D721Med (cell line): ENCODE measurements at places on chromosomes 2 and 18.

- peak; percentile 61 for DNase-seq
Observed at GRCh38 chr18:75244351-75245313, 34.0 kb downstream of the TSHZ1 start.

DNA sequence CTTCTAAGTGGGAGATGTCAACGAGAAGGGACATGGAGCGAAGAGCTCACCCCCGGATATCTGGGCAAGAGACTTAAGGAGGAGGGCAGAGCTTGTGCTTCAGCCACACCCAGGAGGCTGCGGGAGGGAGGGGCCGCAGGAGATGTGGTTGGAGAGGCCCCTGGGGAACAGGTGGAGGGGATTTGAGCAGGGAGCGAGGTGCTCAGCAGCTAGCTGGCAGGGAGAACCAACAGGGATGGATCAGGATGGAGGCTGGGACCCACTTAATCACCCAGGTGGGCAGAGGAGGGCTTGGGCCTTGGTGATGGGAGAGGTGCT, 78.3 kb downstream of the MBP start:
- no peak for DNase-seq

GRCh38 chr2:66530651-66531050, 95.7 kb downstream of the MEIS1 start:
- no peak for DNase-seq

GRCh38 chr2:181334158-181334826, 122.9 kb upstream of the ITGA4 start:
- no peak for DNase-seq

- no peak for DNase-seq
Observed at GRCh38 chr2:8682719-8683667, 1.1 kb downstream of the ID2 start.

DNA sequence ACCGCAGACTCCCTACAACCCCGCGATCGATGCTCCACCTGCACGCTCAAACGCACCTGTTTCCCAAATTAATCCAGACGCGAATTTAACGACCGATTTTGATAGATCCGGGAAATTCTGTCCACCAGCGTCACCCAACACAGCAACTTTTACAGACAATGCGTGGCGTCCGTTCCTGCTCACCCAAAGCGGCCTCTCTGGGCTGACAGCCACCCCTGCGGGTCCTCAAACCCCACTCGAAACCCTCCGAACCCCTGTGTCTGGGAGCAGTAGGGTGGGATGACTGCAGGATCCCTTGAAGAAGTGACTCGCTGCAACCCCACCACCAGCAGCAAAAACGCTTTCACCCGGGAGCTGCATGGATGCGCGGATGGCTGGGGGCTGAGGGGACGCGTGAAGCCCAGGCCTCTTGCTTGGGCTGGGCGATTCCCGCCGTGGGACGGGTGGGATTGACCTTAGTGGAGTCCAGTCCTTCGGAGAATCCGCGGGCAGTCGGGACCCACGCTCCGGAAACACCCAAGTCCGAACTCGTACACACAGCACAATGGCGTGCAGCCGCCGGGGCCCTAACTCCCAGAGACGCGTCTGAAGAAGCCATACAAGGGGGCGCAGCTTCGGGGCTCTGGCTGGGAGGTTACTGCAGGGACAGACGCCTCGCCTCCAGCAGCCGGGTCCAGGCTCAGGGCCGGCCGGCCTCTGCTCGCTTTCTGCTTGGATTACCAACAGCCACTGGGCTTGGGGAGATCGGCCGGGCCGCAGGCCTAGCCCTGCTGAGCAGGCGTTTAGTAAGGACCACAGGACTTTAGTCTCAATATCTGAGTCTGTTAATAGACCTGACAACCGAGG, 31.1 kb upstream of the ATP6V1B1 start:
- no peak for DNase-seq

DNA sequence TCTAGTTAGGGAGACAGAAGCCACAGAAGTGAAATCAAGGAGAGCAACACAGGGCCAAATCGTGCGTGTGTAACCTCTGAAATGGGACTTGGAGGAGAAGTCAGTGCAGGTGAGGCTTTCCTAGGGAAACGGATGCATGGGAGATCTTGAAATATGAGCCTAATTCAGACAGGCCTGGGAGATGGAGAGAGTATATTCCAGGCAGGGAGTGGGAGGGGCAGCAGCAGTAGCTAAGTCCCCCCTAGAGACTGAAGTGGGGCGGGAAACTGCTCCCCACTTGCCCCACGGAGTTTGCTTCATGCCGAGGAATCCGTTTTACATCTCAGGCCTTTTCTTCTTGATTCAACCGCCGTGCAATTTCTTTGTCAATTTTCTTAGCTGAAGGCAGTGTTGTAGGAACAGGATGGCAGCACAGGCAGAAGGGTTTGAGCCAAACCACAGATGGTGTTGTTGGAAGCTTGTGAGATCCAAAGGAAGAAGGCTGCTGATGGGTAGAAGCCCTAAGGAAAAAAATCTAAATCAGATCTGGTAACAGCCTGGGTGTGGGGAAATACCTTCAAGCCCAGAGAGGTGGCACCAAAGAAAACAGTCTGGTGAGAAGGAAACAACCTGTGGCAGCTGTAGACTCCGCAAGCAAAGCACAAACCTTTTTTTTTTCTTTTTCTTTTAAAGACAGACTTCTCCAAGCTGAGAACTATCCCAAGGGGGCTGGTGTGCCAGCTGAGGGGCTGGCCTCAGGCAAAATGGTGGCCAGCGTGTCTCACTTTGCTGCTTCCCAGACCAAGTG, 40.2 kb downstream of the EPAS1 start:
- DNase-seq = no peak

DNA sequence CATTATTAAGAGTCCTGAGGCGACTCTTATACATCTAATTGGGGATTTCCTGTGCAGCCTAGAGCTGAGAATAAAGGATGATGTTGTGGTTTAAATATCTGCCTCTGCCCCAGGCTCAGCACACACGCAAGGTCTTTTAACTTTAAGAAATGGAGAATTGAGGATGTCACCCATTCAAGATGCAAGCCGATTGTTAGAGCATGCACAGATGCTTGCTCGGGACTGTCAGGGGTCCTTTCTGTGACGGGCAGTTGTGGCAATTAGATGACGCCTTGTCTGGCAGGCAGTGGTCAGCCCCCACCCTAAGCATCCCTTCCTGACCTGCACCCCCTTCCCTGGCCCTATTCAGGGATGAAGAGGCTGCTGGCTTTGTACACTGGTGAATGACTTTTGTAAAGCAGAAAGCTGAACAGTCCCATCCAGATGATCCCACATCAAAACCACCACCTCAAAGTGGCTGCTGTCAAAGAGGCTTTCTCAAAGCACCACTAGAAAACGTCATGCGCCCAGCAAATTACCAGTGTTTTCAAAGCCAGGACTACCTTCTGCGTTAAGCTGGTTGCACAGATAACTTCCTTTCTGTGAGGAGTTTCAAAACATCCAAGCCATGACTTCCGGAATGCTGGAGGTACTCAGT, 23.7 kb downstream of the FAM178B start:
- no peak for DNase-seq

- DNase-seq = no peak
Observed at GRCh38 chr18:4412286-4412685, 42.8 kb downstream of the DLGAP1 start.

GRCh38 chr18:55054021-55054990, 95.0 kb upstream of the CCDC68 start:
- no peak for DNase-seq

DNA sequence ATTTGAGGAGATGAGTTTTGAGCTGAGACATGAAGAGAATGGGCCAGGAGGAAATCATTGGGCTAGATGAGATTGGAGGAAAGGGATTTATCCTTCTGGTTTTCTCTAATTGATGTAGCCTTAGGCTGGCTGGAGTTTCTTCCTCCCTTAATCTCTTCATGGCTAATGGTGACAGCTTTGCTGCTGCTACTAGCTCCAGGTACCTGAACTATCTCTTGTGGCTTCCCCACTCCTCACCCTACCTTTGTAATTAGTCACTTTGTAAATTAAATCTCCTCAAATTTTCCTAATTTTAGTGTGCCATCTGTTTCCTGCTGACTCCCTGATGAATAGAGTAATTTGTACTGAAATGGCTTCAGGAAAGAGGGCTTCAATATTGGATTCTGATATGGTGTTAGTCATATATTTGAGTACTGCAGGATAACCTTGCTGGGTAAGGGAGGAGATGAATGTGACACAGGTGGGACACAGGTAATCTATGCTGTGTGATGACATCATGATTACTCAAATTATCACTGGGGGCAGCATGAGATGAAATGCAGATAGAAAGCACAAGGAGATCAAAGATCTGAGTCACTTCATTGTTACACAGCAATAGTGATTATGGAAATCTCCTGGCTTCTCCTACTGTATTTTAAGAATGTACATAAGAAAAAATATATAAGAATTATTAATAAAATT, 1134.1 kb upstream of the DDX18 start:
- DNase-seq = no peak

DNA sequence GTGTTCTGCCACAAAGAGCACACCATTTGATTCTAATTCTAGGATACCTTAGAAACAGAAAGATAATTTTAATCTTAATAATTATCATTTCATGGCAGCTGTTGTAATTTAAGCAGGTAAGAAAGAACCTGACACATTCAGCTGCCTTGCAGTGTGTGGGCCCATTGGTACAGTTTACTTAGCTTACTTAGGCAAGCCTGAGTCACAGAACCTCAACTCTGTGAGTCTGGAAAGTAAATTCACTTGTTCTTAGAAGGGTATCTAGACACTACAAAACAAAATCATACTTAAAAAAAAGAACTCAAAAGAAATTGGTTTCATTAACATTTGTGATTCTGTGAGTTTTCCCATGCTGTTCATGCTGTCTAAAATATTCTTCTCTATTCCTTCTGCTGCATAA, 956.3 kb upstream of the SLC39A10 start:
- no peak for DNase-seq

DNA sequence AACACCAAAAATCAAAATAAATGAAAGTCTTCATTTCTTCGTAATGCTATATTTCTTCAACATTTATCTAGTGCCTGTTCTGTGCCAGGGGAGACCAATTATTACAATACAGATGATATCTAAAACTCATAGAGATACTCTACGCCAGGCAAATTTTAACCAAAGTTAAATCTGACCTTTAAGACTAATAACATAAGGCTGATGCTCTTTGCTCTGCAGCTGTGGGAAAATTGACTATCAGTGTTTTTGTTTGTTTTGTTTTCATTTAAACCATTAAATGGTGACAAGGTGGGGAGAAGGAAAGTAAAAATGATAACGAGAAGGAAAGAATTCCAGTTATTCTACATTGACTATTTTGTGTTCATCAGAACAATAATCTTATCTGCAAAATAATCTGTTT, 406.4 kb downstream of the LRP1B start:
- no peak for DNase-seq

- DNase-seq = no peak
Observed at GRCh38 chr2:102967451-102967850, 205.6 kb downstream of the TMEM182 start.

DNA sequence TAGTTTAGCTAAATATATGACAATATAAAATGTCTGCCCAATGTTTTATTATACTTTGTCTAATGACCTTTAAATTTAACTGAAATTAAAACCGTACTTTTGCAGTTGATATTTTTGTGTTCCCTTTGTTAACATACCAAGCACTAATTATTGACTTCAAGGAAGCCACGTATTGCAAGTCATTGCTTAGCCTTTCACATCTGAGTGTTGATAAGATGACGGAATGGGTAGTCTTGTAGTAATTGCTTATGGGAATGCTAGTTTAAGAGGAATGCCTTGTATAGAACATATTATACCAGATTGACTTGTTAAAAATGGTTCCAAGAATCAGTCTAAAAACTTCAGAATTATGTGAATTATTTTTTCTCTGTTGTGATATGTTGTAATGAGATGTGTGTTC, 14.0 kb upstream of the ELAC1 start:
- no peak for DNase-seq

GRCh38 chr2:125730921-125731320, 925.0 kb upstream of the GYPC start:
- no peak for DNase-seq

GRCh38 chr2:210722092-210722491, 165.7 kb downstream of the CPS1 start:
- no peak for DNase-seq

GRCh38 chr2:118823633-118824032, 23.8 kb downstream of the EN1 start:
- DNase-seq = no peak

- no peak for DNase-seq
Observed at GRCh38 chr2:43927442-43927841, 68.3 kb downstream of the LRPPRC start.

DNA sequence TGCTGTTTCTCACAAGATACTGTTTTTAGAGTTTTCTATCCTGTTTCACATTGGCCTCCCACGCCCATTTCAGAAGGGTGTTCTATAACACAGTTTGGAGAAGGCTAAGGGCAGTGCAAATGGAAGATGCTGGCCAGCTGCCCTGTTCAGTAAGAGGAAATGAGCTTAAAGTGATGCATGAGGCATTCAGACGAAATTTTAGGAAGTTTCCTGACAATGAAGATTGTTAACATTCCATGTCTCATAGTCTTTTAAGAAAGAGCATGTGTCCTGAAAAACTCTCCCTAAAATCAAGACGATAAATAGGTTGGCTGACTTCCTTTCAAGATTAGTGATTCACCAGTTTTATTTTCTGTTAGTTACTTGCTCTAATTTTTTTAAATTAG, 484.2 kb upstream of the NRP2 start:
- no peak for DNase-seq

DNA sequence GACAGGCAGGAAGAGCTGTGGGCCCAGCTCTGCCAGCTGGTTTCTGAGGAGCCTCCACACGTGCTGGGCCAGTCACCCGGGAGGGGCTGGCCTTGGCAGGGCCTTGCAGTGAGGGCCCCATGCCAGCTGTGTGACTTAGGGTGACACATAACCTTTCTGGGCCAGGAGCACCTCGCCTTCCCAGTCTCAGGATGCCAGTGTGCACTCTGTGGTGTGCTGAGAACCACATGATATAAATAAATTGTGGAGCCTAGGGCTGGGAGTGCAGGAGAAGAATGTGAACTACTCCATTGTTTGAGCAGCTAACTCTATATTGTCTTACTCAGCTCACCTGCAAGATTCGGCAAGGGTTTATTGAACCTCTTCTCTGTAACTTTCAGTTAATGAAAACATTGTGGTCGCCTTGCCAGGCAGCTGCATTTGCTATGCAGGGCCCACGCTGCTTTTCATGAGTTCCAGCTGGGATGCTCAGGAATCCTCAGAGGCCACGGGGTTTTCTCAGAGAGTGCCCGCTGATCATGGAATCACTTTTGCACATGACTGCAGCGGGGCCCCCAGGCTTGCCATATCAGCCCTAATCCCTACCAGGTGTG, 222.3 kb downstream of the SH3RF3 start:
- no peak for DNase-seq

GRCh38 chr2:69642709-69643601, 584 bp downstream of the AAK1 start:
- DNase-seq = no peak

DNA sequence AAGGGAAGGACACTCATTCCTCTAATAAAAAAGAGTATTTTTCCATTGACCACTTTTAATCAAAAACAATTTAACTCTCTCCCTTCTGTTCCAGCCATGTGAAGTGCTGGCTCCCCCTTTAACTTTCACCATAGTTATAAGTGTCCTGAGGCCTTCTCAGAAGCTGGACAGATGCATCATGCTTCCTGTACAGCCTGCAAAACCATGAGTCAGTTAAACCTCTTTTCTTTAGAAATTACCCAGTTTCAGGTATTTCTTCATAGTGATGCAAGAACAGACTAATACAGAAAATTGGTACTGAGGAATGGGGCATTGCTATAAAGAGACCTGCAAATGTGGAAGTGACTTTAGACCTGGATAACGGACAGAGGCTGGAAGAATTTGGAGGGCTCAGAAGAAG, 643.6 kb upstream of the DDX18 start:
- DNase-seq = no peak

- no peak for DNase-seq
Observed at GRCh38 chr2:30680121-30680520, 127.1 kb downstream of the CAPN13 start.
